ENCODE measurements at places on chromosomes 3 and 15. TPM values are rescaled to one million over a fixed set of nuclear protein-coding genes. Genes with fewer than 3 reads are reported as not detected.

The CKMT1A gene
- not detected for polyA plus RNA-seq

The CILP gene
- polyA plus RNA-seq = 0.08 TPM

The ZWILCH gene
- 10.8 TPM for polyA plus RNA-seq

The PLS1 gene
- polyA plus RNA-seq = 4.0 TPM

The MUSTN1 gene
- polyA plus RNA-seq = not detected

The RTF1 gene
- 28.2 TPM for polyA plus RNA-seq

The GOLGA8Q gene
- not detected for polyA plus RNA-seq

The RASL12 gene
- polyA plus RNA-seq = not detected

The MESP2 gene
- not detected for polyA plus RNA-seq

The BFSP2 gene
- 0.82 TPM for polyA plus RNA-seq

The CSPG5 gene
- not detected for polyA plus RNA-seq

The SEC22C gene
- 45.5 TPM for polyA plus RNA-seq

The CHRFAM7A gene
- polyA plus RNA-seq = not detected

The C3orf20 gene
- polyA plus RNA-seq = not detected

The P3H2 gene
- not detected for polyA plus RNA-seq

The TRAIP gene
- polyA plus RNA-seq = 1.9 TPM

The ROPN1B gene
- not detected for polyA plus RNA-seq

The ZPLD1 gene
- polyA plus RNA-seq = not detected

The NDUFB5 gene
- polyA plus RNA-seq = 66.5 TPM

The RHCG gene
- polyA plus RNA-seq = not detected

The IL16 gene
- 310 TPM for polyA plus RNA-seq

The GOLGA6B gene
- polyA plus RNA-seq = not detected

The EPHA3 gene
- polyA plus RNA-seq = not detected

The CCR8 gene
- polyA plus RNA-seq = 2.1 TPM

The C3orf49 gene
- not detected for polyA plus RNA-seq

The PPP2R3A gene
- polyA plus RNA-seq = 0.18 TPM

The RTP1 gene
- not detected for polyA plus RNA-seq

The PLSCR2 gene
- polyA plus RNA-seq = not detected

The IGF2BP2 gene
- not detected for polyA plus RNA-seq

The SLTM gene
- 91.5 TPM for polyA plus RNA-seq

The ARL14 gene
- not detected for polyA plus RNA-seq

The PAK6 gene
- 2.8 TPM for polyA plus RNA-seq

The CP gene
- not detected for polyA plus RNA-seq

The WDR93 gene
- polyA plus RNA-seq = 0.08 TPM

The GABRB3 gene
- polyA plus RNA-seq = not detected

The SH2D7 gene
- polyA plus RNA-seq = not detected

The CSPG4 gene
- polyA plus RNA-seq = not detected

The GOLGA8H gene
- not detected for polyA plus RNA-seq
